ENCODE measurements at places on chromosomes 13 and 19. TPM values are rescaled to one million over a fixed set of nuclear protein-coding genes. Genes with fewer than 3 reads are reported as not detected.

The CYP2F1 gene
- total RNA-seq: not detected

The NLRP4 gene
- not detected for total RNA-seq

The ZNF20 gene
- total RNA-seq: 2.2 TPM

- H3K27ac ChIP-seq: no peak overlapping the region
- no peak for DNase-seq
- H3K4me1 ChIP-seq: no peaks in the 10 kb centered on the region
- H3K27me3 ChIP-seq: no peaks in the 10 kb centered on the region
These were observed 326.7 kb downstream of the SHISA2 start for GRCh38 chr13:25725104-25725503.

DNA sequence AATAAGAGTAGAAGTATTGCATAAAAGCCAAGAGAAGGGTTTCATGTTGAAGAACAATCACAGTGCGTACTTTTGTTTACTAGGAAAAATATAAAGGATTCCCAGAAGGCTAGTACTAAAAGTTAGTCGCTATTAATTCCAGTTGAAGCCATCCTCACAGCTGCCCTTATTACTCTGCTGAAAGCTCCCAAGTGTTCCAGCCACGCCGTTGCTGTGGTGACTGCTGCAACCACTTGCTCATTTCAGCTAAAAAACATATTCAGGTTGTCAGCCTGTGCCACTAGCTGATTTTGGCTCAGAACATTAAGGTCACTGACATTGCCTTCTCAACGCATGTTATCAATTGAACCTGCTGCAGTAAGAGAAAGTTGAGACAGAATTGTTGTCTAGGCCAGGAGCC is 87.1 kb upstream of the FNDC3A start:
- H3K4me3 ChIP-seq: no peak overlapping the region
- H3K27ac ChIP-seq: no peak overlapping the region
- no peak for DNase-seq
- H3K36me3 ChIP-seq: no peaks in the 10 kb centered on the region

GRCh38 chr13:99215184-99215830 is 14.7 kb downstream of the UBAC2 start:
- H3K36me3 ChIP-seq: no peaks in the 10 kb centered on the region
- H3K4me3 ChIP-seq: no peak overlapping the region
- H3K27ac ChIP-seq: no peak overlapping the region
- H3K4me1 ChIP-seq: no peaks in the 10 kb centered on the region

- no peak for DNase-seq
- H3K27me3 ChIP-seq: no peaks in the 10 kb centered on the region
- peak overlapping the region; percentile 12 for H3K4me3 ChIP-seq
- no peaks in the 10 kb centered on the region for H3K4me1 ChIP-seq
- no peaks in the 10 kb centered on the region for H3K36me3 ChIP-seq
- peak overlapping the region; percentile 10 for H3K27ac ChIP-seq
These were observed 37.1 kb upstream of the RNF113B start for GRCh38 chr13:98214008-98214643.

Data from sigmoid colon (tissue), 7 donors.